Large intestine (tissue), 12 donors: ENCODE measurements at places on chromosomes 7 and 10. TPM values are rescaled to one million over a fixed set of nuclear protein-coding genes. Genes with fewer than 3 reads are reported as not detected.

GIMAP4 gene
- polyA plus RNA-seq: 17.8 TPM

DNA sequence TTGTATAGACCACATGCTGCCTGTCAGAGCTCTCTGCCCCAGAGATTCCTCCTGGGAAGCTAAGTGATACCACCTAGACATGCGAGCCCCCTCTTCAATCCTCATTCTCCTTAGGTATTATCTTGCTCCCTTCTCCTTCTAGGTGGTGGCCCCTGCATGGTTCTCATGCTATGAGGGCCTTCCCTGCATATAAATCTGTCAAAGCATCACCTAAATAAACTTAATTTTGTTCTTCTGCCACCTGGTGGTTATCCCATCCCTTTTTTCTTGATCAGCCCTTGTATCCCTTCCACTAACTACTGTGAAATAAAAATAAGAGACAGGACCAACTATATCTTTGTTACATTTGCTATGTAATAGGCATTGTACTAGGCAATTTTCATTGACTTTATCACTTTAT, 242.1 kb downstream of the CDC14C start:
- no peaks in the 10 kb centered on the region for H3K27me3 ChIP-seq
- no peak for DNase-seq
- H3K4me3 ChIP-seq: no peak overlapping the region

DNA sequence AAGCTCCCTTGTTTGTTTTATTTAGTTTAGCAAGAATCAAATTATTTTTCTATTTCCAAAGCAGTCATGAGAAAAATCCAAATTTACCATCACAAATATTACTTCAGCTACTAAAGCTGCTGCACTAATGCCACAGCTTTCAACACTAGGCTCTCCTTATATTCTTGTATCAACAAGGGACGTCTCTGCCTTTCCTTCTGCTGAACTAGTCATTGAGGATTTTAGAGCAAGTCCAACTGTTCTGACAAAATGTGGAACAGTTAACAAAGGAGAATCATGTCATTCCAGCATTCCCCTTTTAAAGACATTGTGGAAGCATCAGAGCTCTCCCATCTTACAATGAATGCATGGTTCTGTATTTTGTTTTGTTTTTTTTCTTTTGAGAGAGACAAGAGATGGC, 28.6 kb downstream of the FAM13C start:
- no peak overlapping the region for H3K4me3 ChIP-seq
- H3K4me1 ChIP-seq: no peaks in the 10 kb centered on the region
- no peaks in the 10 kb centered on the region for H3K36me3 ChIP-seq
- DNase-seq: no peak
- no peaks in the 10 kb centered on the region for H3K27me3 ChIP-seq

DNA sequence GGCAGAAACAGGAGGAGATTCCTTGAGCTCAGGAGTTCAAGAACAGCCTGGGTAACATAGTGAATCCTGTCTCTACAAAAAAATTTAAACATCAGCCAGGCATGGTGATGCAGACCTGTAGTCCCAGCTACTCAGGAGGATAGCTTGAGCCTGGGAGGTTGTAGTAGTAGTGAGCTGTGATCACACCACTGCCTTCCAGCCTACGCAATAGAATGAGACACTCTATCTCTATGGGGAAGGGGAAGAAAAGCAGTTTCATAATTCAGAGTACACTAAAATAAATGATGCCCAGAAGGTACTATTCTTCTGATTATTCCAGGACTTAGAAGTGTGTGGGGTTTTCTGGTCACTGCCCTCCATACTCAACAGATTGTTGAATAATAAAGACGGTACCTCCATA, 177.3 kb downstream of the KMT2E start:
- H3K4me1 ChIP-seq: no peaks in the 10 kb centered on the region
- no peak overlapping the region for H3K4me3 ChIP-seq
- H3K27me3 ChIP-seq: no peaks in the 10 kb centered on the region
- no peak overlapping the region for H3K27ac ChIP-seq
- no peaks in the 10 kb centered on the region for H3K36me3 ChIP-seq

ASZ1 gene
- polyA plus RNA-seq: not detected

SVOPL gene
- 6.4 TPM for polyA plus RNA-seq

ZNRF2 gene
- polyA plus RNA-seq: 12.1 TPM

GRCh38 chr10:75650648-75651047, 219.2 kb downstream of the LRMDA start:
- no peaks in the 10 kb centered on the region for H3K36me3 ChIP-seq
- no peak for DNase-seq
- no peaks in the 10 kb centered on the region for H3K4me1 ChIP-seq
- no peaks in the 10 kb centered on the region for H3K27me3 ChIP-seq
- H3K27ac ChIP-seq: no peak overlapping the region

DNA sequence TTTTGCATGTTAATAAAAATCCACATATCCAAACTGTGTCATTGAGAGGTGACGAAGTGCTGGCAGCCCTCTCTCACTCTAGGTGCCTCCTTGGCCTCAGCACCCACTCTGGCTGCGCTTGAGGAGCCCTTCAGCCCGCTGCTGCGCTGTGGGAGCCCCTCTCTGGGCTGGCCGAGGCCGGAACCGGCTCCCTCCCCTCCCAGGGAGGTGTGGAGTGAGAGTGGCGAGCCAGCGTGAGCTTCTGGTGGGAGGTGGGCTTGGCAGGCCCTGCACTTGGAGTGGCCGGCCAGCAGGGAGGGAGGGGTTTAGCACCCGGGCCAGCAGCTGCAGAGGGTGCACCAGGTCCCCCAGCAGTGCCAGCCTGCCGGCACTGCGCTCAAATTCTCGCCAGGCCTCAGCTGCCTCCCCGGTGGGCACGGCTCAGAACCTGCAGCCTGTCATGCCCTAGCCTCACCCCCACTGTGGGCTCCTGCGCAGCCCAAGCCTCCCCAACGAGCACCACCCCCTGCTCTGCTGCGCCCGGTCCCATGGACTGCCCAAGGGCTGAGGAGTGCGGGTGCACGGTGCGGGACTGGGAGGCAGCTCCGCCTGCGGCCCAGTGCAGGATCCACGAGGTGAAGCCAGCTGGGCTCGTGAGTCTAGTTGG, 11.1 kb downstream of the YAE1 start:
- H3K4me3 ChIP-seq: no peak overlapping the region
- H3K27me3 ChIP-seq: no peaks in the 10 kb centered on the region
- peaks cover 14% of the 10 kb centered on the region for H3K36me3 ChIP-seq
- no peak for DNase-seq
- no peaks in the 10 kb centered on the region for H3K4me1 ChIP-seq

GIMAP1 gene
- 2.2 TPM for polyA plus RNA-seq

DNA sequence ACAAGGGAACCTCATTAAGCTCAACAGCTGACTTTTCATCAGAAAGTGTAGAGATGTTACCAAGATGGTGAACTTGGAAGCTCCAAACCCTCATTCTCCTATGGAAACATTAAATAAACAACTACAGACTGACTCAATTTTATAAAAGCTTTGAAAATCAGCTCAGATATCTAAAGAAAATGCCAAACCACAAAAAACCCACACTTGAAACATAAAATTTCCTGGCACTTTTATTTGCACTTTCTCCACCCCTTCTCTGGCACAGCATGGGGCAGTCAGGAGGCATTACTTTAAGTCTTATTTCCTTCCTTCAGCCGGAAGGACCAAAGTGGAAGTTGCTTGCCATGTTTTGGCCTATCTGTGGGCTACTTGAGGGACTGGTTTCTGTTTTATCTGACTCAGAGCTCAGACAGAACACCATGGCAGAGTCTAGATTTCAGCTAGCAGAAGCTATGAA, 114.7 kb downstream of the ODAD2 start:
- no peaks in the 10 kb centered on the region for H3K4me1 ChIP-seq
- no peaks in the 10 kb centered on the region for H3K27me3 ChIP-seq
- no peak overlapping the region for H3K27ac ChIP-seq
- no peak for DNase-seq
- no peak overlapping the region for H3K4me3 ChIP-seq

AEBP1 gene
- 23.1 TPM for polyA plus RNA-seq

DNA sequence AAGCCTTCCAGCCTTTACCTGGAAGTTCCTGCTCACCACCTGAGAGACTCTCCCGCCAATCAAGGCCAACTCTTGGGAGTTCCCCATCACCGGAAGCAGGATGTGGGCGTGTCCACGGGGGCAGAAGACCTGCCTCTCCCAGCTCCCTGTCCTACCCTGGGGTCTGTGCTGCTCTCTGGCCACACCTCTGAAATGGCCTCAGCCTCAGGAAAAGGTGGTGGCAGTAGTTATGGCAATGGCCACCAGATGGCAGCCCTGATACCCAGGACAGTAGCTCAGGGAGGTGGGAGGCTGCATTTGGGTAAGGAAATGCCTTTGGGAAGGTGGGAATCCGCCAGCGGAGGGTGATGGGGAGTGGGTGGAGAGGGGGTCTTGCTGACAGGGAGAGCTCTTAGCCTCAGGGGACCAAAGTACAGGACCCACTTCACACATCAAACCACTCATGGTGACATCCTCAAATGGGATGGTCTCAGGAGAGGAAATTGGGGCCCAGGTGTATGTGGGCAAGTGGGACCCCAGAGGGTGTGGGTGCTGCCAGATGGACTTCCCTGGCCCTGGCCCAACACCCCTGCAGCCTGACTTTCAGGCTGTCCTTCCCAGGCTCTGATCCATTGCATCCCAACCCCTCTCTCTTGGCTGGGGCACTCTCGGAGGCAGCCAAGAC, 33.9 kb downstream of the KAZALD1 start:
- H3K4me1 ChIP-seq: no peaks in the 10 kb centered on the region
- no peak overlapping the region for H3K4me3 ChIP-seq
- no peaks in the 10 kb centered on the region for H3K36me3 ChIP-seq

DNA sequence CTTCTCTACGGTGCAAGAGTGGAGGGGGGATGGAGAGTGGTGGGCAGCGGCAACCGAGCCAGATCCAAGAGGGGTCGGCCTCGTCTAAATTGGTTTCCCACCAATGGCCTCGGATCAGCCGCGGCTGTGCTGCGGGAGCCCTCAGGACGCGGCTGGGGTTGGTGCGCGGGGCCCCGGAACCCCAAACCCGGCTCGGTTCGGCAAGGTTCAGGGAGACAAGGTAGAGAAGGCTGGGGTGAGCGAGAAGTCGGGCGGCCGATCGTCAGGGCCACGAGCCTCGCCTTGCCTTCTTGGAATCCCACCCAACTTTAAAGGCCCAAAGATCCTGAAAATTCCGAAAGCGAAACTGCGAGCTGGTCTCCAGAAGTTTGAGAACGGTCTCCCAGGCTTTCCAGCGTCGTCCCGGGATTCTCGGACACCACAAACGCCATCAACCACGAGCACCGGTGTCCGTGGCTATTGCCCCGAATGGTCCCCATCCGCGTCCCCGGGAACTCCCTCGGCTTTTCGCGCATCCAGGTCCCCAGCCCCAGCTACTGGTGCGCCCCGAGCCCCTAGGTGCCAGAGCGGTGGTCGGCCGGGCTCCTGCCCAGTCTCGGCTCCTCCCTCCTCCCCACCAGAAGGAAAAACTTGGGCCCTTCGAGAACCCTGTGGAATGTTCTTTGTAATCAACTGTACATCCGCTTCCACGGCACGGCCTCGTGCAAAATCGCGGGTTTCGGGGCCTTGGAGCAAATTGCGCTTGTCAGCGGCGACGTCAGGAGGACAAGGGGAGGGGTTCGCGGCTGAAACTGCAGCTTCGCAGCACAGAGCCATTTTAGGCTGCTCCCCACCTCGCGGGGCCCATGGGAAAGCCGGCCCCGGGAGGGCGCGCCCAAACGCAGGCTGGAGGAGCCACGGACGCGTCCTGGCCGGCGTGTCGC, 3.2 kb downstream of the SFMBT2 start:
- peak; percentile 48 for DNase-seq
- H3K27me3 ChIP-seq: peaks cover 60% of the 10 kb centered on the region
- H3K4me3 ChIP-seq: peak overlapping the region; percentile 44
- no peaks in the 10 kb centered on the region for H3K36me3 ChIP-seq

DNA sequence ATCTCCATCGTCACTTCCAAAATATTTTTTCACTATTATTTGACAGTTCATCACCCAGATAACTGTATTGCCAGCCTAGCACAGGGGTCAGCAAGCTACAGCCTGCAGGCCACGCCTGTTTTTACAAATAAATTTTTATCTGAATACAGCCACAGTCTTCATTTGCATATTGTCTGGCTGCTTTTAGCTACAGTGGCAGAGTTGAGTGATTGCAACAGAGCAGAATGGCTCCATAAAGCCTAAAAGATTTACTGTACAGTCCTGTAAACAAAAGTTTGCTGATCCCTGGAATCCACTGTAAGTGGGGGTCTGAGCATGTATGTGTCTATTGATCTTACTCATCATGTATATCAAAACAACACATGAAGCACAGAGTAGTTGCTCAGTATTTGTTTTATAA, 45.9 kb upstream of the GNAI1 start:
- H3K4me1 ChIP-seq: no peaks in the 10 kb centered on the region
- no peak overlapping the region for H3K27ac ChIP-seq
- no peak overlapping the region for H3K4me3 ChIP-seq
- no peaks in the 10 kb centered on the region for H3K27me3 ChIP-seq
- no peaks in the 10 kb centered on the region for H3K36me3 ChIP-seq
- no peak for DNase-seq

- DNase-seq: no peak
- H3K4me3 ChIP-seq: no peak overlapping the region
- no peak overlapping the region for H3K27ac ChIP-seq
- H3K27me3 ChIP-seq: no peaks in the 10 kb centered on the region
- H3K36me3 ChIP-seq: no peaks in the 10 kb centered on the region
These were observed 46.0 kb downstream of the PRTFDC1 start for GRCh38 chr10:24906372-24906771.

SFRP4 gene
- 0.79 TPM for polyA plus RNA-seq

GRCh38 chr10:66586073-66586472, 339.8 kb upstream of the LRRTM3 start:
- H3K27ac ChIP-seq: no peak overlapping the region
- no peaks in the 10 kb centered on the region for H3K27me3 ChIP-seq
- no peak for DNase-seq
- H3K4me1 ChIP-seq: no peaks in the 10 kb centered on the region
- no peaks in the 10 kb centered on the region for H3K36me3 ChIP-seq
- no peak overlapping the region for H3K4me3 ChIP-seq

GRCh38 chr7:29839302-29839701, 33.0 kb downstream of the WIPF3 start:
- no peaks in the 10 kb centered on the region for H3K27me3 ChIP-seq
- H3K36me3 ChIP-seq: peaks cover 4% of the 10 kb centered on the region
- H3K4me3 ChIP-seq: no peak overlapping the region
- DNase-seq: no peak
- no peak overlapping the region for H3K27ac ChIP-seq
- H3K4me1 ChIP-seq: peaks cover 20% of the 10 kb centered on the region

FAM25A gene
- polyA plus RNA-seq: not detected

DNA sequence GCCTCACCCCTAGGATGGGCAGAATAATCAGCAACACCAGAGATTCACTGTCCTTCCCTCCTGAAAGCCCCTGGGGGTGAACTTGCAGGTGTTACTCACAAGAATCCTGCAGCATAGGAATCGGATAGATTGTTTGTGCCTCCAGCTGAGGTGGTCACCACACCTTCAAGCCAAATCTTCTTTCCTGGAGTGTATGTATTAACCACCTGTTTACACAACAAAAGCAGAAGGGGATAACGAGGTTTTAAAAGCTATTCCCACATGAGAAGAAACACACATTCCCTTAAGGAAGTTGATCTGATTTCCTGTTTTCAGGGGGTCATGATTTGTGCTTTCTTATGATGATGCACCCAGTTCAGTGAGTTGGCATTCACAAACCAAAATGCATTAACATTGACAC, 173.8 kb upstream of the HPS1 start:
- no peaks in the 10 kb centered on the region for H3K36me3 ChIP-seq
- no peak overlapping the region for H3K4me3 ChIP-seq
- DNase-seq: no peak
- H3K27me3 ChIP-seq: no peaks in the 10 kb centered on the region
- H3K4me1 ChIP-seq: peaks cover 2% of the 10 kb centered on the region
- H3K27ac ChIP-seq: no peak overlapping the region

GRCh38 chr10:96013956-96014355, 29.4 kb upstream of the CCNJ start:
- no peak overlapping the region for H3K27ac ChIP-seq
- no peaks in the 10 kb centered on the region for H3K36me3 ChIP-seq
- H3K4me1 ChIP-seq: no peaks in the 10 kb centered on the region
- H3K27me3 ChIP-seq: no peaks in the 10 kb centered on the region

PCLO gene
- polyA plus RNA-seq: 10.7 TPM
